ENCODE measurements at places on chromosomes 2 and 18.
A peak's percentile ranks its signal among the peaks of the same experiment; 100 is the strongest.

DNA sequence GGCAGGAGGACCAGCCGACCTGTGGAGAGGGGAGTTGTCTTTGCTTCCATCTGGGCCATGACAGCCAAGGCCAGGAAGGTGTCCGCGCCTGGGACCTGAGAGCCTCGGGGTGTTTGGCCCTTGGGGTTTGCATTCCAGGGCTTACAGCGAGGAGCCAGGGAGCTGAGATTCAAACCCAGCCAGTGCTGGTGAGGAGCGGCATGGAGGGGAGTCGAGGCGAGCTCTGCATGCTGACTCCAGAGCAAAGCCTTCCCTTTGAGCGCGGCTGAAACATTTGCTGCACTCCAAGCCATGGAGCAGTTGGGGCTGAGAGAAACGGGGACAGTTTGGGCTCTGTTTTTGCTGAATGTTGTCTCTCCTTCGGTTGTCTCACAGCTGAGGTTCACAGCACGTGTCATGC, 77.4 kb downstream of the TWIST2 start:
- no peak for DNase-seq

DNA sequence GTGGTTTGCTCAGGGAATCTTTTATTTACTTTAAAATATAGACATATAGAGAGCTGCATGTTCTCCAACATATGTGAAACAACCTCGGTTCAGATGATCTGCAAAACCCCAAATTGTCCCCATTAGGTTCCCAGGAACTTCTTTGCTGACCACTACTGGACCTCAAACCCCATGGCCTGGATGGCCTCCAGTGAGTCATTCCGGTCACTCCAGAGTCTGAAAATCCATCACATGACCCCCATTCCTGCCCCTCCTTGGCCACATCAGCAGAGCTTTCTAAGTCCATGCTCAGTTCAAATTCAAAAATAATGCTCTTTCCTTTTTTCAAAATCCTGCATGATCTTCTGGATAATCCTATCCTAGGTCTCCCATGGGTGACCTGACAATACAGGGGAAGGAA, 271.0 kb downstream of the TNS1 start:
- no peak for DNase-seq

GRCh38 chr2:73072129-73072395, 550 bp upstream of the SFXN5 start:
- DNase-seq, result peak; percentile 57

- no peak for DNase-seq
These were observed 30.8 kb downstream of the CCDC93 start for GRCh38 chr2:117983040-117983439.

DNA sequence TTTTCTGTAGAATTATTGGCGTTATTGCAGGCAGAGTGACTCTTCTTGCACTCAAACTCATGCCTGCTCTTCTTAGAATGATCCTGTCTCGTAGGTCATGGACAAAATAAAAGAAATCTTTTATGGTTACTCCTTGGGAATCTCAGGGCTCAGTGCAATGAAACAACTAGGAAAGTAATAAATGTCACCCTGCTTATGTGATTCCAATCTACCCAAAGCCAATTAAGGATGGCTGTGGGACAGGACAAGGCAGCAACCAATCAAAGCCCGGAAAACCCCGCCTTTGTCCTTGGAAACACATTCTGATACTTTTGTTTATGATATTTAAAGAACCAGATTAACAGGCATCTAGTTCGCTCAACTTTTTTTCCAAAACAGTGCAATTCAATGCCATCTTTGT, 53.0 kb downstream of the GRB14 start:
- no peak for DNase-seq

- no peak for DNase-seq
These were observed 34.1 kb downstream of the PPP1R1C start for GRCh38 chr2:182019731-182020130.

- DNase-seq, result no peak
These were observed 35.0 kb downstream of the CERKL start for GRCh38 chr2:181621779-181622490.

DNA sequence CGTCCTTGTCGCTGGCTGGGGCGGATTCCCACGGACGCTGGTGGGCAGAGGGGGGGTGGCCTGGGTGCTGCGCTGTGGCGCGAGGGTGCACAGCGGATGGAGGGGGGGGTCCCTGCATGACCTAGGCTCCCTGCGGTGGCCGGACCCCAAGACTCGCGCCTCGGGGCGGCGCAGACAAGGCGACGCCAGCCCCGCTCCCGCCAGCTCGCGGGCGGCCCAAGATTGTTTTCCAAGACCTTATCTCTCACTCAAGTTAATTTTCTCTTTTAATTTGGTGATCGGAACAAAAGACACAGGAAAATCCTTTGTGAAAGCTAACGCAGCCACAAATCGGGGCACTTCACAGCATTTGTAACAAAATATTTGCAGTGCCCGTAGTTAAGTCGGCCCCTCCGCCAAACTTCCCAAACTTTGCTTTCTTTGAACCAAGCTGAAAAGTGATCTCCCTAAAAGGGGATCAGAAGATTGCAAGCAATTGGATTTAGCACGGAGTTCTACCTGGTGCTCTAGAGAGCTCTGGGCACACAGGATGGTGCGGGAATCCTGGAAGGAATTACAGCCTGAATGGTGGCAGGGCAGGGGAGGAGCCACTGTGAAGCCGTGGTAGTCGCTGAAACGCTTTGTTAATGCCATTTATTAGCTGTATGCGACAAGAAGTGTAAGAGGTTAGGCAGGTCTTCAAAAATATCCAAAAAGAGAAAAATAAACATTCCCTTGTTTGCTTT, 4.8 kb upstream of the ID2 start:
- DNase-seq, result peak; percentile 64

- DNase-seq, result no peak
These were observed 60.2 kb downstream of the EIF5B start for GRCh38 chr2:99397266-99397920.

Data from erythroblast (primary cell).